WERI-Rb-1 (cell line): ENCODE measurements at places on chromosomes 3 and 15.

DNA sequence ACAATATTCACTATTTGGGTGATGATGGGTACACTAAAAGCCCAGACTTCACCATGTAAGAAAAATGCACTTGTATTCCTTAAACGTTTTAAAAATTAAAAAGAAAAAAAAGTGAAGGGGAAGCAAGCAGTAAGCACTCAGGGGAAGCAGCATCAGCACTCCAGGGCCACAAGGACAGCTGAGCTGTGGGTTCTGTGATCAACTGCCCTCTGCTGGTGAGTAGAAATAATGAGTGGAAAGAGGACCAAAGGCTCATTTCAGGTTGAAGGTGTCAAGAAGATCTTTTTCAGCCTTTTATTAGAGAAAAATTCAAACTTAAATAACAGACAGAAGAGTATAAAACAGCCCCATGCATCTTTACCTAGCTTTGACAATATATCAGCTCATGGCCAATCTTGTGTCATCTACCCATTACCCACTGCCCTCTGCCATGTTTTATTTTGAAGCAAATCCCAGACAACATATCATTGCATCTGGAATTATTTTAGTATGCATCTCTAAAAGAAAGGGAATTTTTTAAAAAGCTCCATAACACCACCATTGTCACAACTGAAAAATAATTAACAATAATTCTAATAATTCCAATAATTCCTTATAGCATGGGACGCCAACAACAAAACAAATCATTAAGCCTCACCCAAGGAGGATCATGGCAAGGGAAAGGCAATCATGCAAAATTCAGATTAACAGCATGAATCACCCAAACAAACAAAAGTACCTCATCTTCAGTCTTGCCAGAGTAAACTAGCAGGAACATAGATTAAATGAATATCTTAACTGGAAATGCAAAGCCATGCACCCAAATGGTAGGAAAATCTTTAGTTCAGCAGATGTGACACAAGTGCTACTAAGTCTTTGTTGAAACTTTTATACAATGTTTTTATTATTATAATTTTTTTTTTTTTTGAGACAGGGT, 42.5 kb downstream of the TAMM41 start:
- DNase-seq, result peak; percentile 37

- no peak for DNase-seq
Observed at GRCh38 chr15:77392762-77393470, 27.0 kb downstream of the PEAK1 start.

- no peak for DNase-seq
Observed at GRCh38 chr3:68666429-68667136, 265.8 kb downstream of the TAFA4 start.

- no peak for DNase-seq
Observed at GRCh38 chr3:49747792-49748480, 24.2 kb upstream of the GMPPB start.

DNA sequence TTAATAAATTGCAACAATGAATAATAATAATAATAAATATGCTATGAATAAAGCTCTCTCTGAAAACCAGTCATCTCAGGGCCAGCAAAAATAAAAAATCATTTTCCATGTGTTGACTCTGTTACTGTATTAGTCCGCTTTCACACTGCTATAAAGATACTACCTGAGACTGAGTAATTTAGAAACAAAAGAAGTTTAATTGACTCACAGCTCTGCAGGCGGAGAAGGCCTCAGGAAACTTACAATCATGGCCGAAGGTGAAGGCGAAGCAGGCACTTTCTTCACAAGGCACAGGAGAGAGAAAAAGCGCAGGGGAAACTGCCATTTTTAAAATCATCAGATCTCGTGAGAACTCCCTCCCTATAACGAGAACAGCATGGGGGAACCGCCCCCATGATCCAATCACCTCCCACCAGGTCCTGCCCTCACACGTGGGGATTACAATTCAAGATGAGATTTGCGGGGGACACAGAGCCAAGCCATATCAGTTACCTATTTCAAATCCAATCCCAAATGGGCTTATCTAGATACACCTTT, 224.1 kb downstream of the IGSF11 start:
- no peak for DNase-seq

DNA sequence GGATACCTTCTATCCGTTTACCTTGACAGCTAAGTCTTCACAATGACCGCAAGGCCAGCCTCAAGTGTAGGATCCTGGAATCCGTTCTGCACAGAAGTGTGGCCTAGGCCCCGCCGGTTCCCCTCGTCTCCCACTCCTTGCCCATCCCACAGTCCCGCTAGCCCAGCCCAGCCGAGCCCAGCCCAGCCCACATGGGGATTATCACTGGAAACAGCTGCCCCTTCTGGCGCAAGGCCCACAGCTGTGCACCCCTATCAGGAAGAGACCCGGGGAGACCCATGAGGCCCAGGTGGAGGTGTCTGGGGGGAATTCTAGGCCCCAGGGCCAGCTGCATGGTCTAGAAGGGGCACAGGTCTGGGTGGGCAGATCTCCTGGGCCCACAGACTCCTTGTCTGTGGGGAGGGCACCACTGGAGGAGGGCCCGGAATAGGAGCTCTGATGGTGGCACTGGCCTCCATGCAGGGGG, 27.9 kb upstream of the KLF13 start:
- no peak for DNase-seq

- DNase-seq, result no peak
Observed at GRCh38 chr3:184786280-184786941, 25.6 kb upstream of the VPS8 start.

DNA sequence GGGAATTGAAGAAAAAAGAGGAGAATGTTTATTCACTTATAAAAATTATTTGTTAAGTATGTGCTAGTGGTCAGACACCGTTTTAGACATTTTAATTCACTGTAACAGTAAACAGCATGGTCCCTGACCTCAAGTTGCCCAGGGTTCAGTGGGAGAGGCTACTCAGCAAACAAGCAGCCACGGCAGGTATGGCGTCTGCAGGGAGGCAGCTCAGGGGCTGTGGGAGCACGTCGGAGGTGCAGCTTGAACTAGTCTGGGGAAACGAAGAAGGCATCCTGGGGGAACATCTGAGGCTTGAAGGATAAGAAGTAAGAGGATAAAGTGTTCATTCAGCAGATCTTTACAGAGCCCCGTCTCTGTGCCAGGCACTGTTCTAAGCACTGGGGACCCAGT, 66.0 kb downstream of the CRTC3 start:
- DNase-seq, result peak; percentile 52

GRCh38 chr3:72398781-72399180, 449.5 kb downstream of the SHQ1 start:
- DNase-seq, result no peak

GRCh38 chr3:11716573-11717290, 73.0 kb upstream of the VGLL4 start:
- DNase-seq, result no peak

DNA sequence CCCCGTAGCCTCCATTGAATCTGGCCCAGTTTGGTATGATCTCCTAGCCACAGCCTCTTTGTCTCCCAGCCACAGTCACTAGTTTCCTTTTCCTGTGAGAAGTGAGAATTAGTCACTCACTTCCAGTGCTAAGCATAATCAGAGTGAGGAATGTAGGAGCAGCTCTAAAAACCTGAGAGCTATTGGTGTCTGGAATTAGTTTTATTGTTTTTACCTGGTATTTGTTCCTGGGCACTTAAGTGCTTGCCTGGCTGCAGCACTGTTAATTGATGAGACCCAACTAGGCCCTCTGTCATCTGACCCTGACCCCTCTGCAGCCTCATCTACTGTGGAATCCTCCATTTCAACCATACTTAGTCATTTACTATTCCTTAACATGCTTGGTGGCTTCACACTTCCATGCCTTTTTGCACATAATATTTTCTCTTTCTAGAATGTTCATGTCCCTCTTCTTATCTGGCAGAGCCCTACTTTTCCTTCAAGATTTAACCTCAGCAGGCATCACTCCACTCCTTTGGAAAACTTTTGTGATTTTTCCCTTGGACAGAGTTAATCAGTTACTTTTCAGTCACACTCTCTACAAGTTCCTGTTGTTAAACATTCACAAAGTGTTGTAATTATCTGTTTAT, 48.8 kb downstream of the PDE8A start:
- DNase-seq, result no peak
